MCF 10A (cell line): ENCODE measurements at places on chromosomes 7 and 10.

GRCh38 chr7:31327071-31327470 is 13.5 kb downstream of the NEUROD6 start:
- no peak for DNase-seq

- DNase-seq, result no peak
Measured at GRCh38 chr7:137417464-137417863, 73.9 kb upstream of the PTN start.

DNA sequence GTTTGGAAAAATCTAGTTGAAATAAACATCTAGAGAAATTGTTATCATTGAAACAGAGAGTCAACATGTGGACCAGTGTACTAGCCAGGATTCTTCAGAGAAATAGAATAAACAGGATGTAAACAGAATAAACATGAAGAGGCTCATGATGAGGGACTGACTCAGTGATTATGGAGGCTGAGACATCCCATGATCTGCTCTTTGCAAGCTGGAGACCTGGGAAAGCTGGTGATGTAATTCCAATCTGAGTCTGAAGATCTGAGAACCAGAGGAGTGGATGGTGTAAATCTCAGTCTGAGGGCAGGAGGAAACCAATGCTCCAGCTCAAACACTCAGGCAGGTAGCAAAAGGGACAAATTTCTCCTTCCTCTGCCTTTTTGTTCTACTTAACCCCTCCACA is 62.9 kb upstream of the FAM180A start:
- no peak for DNase-seq

GRCh38 chr7:50473531-50473930 is 23.4 kb upstream of the FIGNL1 start:
- DNase-seq, result no peak

DNA sequence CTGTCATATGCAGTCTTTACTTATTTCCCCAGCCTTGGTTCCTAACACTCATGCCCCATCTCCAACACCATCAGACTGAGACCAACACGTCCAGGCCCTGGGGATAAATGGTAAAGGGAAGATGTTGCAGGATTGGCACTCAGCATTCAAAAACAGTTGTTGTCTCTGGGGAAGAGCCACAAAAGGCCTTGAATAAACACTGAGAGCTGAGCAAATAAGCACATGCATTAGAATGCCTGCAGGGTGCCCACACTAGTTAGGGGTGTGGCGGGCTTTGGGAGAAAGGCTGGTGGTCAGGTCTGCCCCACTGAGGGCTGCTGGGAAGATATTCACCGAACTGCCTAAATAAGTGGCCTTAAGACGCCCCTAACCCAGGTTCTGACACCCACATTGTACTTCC is 391.0 kb downstream of the GFRA1 start:
- no peak for DNase-seq

DNA sequence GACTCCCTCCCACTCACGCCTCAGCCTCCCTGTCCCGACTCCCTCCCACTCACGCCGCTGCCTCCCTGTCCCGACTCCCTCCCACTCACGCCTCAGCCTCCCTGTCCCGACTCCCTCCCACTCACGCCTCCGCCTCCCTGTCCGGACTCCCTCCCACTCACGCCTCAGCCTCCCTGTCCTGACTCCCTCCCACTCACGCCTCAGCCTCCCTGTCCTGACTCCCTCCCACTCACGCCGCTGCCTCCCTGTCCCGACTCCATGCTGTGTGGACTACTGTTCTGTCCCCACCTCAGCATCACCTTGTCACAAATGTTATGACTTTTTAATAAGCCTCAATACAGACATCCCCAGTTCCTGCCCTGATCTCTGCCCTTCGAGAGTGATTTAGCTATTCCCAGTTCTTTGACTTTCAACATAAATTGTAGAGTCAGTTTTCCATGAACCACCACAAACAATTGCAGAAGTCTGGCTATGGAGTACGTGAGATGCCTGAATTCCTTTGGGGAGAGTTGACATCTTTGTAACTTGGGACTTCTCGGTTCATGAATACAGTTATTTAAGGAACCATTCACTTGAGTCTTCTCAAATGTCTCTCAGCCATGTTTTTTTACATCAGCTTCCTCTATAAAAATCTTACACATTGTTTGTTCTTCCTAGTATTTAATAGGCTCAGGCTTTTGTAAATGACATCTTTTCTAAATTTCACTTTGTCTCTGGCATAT is 71.9 kb downstream of the FOXL3 start:
- no peak for DNase-seq
